ENCODE measurements at places on chromosomes 1 and 21.

GRCh38 chr1:225823811-225824261 lies 13.9 kb downstream of the EPHX1 start:
- peak; percentile 13 for DNase-seq

GRCh38 chr1:57350610-57351009 lies 73.2 kb downstream of the DAB1 start:
- no peak for DNase-seq

- peak; percentile 47 for DNase-seq
Measured at GRCh38 chr1:235486321-235486720, 17.9 kb downstream of the B3GALNT2 start.

GRCh38 chr1:40772146-40772955 lies 11.2 kb upstream of the KCNQ4 start:
- DNase-seq: no peak

GRCh38 chr1:234601301-234602017 lies 8.5 kb downstream of the IRF2BP2 start:
- DNase-seq: peak; percentile 81

DNA sequence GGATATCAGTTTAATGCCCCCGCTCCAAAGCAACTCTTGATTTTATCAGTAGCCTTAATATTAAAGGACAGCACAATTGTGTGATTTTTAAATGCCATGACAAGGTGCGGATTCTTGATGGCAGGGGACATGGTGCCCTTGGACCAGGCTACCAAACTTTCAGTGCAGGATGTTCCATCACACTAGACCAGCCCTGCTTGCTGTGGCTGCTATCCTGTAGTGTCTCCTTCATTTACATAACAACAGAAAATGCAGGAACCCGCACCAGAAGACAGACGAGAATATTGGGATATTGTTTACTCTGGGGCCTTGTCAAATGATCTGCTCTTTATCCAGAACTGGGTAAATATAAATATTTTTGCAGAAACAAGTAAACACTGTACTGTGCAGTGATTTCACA lies 229.3 kb upstream of the PKN2 start:
- no peak for DNase-seq

- DNase-seq: no peak
Measured at GRCh38 chr1:235108876-235109275, 19.8 kb downstream of the TOMM20 start.

DNA sequence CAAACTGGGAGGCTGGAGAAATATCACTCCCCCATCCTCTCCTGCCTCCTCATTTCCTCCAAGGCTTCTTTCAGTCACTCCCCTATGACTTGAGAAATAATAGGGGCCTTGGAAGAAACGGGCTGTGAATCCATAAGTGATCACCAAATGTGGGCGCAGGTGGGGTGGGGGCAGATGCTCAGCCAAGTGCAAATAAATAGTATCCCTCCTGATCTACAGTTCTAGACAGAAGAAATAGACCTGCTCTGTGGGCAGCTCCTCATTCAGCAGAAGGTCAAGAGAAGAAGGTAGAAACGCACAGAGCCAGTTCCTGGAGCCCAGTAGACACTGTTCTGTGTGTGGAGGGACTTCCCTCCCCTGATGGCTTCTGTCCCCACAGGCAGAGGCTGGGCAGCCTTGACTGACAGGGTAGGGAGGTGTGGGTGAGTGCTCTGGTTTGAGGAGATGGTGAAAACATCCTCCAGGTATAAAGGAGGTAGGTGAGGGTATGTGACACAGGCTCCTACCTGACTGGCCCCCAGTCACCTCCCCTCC lies 17.1 kb downstream of the PAX7 start:
- no peak for DNase-seq

DNA sequence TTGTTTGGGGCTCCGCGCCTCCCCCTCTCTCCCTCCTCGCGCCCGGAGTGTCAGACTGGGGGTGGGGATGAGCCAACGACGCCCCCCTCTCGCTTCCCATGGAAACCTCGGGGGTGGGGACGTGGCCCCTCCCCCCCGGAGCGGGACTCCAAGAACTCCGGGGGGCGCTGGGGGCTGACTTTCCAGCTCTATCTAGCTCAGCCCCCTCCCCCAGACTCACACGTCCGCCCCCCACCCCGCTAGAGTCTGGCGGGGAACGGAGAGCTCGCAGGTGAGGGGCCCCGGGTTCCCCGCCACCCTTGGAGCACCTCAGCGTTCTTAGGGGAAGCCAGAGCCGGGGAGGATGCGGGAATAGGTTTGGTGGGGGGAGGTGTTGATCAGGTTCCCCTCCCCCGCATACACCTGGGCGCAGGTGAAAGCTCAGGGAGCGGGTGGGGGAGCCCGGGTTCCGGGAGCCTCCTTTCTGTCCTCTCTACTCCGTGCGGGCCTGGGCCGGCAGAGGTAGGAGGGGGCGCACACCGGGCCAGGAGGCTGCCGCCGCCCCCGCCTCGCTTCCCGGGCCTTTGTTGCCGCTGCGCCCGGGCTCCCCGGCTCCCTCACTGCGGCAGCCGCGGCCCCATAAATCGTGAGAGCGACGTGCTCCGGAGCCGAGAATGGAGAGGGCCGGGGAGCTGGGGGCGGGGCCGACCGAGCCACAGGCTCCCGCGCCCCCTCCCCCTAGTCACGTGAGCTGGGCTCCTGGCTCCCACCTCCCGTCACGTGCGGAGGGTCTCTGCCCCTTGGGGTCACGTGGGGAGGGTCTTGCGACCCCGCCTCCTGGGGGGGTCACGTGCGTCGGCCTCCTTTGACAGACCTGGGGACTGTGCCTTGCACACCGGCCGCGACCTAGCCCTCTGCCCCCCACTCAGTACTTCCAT lies 1.9 kb downstream of the EFNA3 start:
- DNase-seq: no peak

- DNase-seq: no peak
Measured at GRCh38 chr1:47508702-47509431, 71.0 kb downstream of the FOXD2 start.

DNA sequence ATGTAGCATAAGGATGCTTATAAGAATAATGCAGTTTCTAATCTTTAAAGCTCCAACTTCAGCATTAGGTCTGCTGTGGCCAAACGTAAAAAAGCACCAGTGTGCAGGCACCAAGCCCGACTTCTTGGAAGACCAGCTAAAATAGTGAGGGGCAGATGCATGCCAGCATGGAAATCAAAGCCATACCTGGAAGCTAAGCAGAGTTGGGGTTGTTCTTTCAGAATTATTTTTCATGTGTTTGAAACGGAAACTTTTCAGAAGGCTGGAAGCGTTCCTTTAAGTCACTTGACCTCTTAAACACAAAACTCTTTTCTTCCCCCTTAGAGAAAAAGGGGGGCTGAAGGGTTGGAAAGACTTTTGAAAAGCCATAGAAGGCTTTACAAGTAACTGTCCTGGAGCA lies 329.2 kb upstream of the C1orf87 start:
- DNase-seq: no peak

DNA sequence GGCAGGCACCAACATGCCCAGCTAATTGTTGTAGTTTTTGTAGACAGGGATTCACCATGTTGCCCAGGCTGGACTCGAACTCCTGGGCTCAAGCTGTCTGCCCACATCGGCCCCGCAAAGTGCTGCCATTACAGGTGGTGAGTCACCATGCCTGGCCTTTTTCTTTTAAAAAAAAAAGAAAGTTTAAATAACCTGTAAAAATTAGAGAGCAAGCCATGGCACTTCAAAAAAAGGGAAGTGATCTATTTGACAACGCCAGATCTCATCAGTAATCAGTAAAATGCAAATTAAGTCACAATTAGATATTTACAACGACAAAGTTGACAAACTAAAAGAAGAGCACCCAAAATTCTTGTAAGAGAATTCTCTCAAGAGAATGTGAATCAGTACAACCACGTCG lies 2.9 kb upstream of the RBBP5 start:
- DNase-seq: no peak

DNA sequence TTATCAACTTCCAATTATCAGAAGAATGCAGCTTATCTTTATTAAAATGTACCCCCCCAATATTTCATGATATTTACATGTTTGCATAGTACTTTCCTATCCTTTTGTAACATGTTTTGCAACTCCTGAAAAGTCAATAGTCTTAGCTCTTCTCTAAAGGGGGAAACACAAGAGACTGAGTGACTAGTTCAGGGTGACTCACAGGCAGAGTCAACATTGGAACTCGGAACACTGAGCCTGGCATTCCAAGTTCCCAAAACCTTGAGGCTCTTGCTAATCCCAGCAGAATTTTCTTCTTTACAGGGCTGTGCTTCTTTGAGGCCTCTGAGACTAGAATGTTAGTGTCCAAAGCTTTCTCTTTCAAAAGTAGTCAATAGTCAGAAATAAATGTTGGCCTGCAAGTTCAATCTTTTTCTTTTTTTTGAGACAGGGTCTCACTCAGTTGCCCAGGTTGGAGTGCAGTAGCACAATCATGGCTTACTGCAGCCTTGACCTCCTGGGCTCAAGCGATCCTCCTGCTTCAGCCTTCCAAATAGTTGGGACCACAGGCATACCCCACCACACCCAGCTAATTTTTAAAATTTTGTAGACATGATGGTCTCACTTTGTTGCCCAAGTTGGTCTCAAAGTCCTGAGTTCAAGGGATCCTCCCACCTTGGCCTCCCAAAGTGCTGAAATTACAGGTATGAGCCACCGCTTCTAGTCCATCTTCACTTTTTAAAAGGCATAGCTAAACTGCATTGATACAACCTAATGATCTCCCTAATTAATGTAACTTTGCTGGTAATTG lies 37.5 kb downstream of the ZNF281 start:
- DNase-seq: peak; percentile 74

DNA sequence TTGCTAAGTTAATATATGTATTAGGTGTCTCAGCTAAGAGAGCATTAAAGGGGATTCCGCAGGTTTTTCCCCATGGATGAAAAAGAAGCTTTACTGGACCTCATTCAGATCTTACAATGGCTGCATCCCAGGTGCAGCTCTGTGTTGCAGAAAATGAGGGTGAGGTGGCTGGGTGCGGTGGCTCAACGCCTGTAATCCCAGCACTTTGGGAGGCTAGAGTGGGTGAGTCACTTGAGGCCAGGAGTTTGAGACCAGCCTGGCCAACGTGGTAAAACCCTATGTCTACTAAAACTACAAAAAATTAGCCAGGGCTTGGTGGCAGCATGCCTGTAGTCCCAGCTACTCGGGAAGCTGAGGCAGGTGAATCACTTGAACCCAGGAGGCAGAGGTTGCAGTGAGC lies 58.5 kb upstream of the MORC3 start:
- DNase-seq: no peak

DNA sequence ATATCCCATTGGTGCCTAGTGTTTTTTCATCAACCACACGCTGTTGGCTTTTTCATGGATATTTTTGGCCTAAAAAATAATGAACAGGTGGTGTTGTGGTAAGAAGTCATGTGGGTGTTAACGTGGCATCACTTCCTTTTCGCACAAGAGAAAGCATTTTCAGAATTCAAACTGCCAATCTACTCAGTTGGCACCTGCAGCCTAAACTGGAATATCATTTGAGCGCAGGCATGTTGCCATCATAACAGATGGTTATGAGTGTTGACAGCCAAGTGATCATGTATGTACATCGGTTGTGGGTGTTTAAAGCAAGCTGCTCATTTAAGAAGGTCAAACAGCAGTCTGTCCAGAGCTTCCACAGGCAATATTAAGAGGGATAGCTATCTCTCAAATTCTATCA lies 1963.0 kb downstream of the NCAM2 start:
- no peak for DNase-seq

- DNase-seq: no peak
Measured at GRCh38 chr21:40616377-40616704, 230.6 kb downstream of the DSCAM start.

DNA sequence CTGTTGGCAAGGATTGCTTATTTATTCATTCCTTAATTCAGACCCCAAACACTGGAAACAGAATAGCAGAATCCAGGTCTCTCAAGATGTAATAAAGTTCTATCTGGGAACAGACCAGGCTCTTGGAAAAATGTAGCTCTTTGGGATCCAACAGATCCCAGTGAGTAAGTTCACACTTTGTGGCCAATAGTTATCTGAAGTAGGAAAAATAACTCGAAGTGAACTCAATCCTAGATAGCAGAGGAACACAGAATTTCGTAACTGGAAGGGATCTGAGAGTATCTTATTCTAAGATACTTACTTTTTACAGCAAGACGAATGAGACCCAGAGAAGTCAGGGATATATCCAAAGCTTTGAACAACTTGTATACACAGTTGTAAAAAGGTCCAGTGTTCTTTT lies 150.7 kb upstream of the CD34 start:
- peak; percentile 48 for DNase-seq

- DNase-seq: no peak
Measured at GRCh38 chr21:15277466-15277865, 212.7 kb upstream of the NRIP1 start.

DNA sequence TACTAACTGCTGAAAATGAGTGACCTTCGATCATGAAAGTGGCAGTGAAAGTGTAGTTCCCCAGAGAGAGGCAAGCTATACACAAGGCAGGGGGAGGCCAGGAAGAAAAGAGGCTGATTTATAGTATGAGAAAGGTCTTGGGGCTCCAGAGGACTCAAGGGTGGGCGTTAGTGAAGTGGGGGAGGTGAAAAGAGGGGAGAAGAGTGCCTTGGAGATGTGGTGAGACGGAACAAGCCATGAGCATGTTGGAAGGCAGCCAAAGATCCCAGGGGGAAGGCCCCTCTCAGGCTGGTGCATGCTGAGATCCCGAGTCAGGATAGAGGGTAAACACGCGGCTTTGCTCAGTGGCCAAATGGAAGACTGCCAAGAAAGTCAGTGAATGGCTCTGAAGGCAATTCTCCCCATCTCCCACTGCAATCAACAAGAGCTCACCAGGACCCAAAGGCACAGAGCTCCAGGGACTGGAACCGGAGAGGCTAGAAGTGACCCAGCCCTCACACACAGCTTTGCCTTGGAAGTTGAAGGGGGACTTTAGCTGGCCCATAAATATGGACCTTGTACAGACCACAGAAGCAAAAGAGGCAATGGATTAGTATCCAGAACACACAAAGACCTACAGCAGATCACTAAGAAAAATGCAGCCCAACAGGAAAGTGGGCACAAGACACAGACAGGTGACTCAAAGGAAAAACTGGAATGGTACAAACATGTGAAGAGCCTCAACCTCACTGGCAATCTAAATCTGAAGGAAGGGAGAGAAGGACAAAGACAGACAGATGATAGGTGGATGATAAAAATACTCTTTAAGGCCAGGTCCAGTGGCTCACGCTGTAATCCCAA lies 49.6 kb downstream of the HSF2BP start:
- DNase-seq: peak; percentile 88

- DNase-seq: no peak
Measured at GRCh38 chr1:234264832-234265231, 108.4 kb upstream of the COA6 start.

DNA sequence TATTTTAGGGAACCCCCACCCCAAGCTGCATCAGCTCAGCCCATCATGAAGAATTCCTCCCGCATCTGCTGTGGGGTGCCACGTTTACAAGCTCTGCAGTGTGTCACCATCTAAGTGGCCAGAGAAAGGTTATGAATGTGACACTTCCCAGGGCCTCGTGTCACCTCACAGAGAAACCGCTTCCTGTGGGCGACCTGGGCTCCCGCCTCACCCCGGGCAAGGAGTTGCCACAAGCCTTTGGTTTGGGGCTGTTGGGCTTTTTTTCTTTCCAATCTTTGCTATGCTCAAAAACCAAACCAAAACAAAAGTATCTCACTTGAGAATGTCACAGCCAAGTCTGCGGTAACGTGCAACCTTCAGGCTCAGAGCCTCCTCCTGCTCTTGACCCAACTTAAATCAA lies 82.1 kb upstream of the ARHGEF16 start:
- no peak for DNase-seq
